ENCODE measurements at places on chromosomes 16 and 17.
A peak's percentile ranks its signal among the peaks of the same experiment; 100 is the strongest.

DNA sequence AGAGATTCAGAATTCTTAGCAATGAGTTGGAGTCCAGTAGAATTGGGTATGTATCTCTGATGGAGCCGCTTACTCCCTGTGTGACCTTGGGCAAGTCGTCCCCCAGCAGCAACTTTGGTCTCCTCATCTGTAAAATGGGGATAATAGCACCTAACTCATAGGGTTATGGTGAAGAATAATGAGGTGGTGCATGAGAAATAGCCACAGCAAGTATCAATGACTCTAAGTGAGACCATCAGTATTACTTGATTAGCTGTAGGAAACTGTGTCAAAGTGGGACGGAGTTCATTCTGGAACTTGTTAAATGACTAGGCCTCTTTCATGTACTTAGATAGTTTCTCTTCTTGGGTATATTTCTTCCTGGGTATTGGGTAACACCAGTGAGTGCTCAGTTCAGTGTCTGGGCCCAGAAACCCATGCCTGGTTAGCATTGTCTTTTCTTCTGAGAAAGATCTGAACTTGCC, 6.4 kb downstream of the PRKCB start:
- no peak for DNase-seq

DNA sequence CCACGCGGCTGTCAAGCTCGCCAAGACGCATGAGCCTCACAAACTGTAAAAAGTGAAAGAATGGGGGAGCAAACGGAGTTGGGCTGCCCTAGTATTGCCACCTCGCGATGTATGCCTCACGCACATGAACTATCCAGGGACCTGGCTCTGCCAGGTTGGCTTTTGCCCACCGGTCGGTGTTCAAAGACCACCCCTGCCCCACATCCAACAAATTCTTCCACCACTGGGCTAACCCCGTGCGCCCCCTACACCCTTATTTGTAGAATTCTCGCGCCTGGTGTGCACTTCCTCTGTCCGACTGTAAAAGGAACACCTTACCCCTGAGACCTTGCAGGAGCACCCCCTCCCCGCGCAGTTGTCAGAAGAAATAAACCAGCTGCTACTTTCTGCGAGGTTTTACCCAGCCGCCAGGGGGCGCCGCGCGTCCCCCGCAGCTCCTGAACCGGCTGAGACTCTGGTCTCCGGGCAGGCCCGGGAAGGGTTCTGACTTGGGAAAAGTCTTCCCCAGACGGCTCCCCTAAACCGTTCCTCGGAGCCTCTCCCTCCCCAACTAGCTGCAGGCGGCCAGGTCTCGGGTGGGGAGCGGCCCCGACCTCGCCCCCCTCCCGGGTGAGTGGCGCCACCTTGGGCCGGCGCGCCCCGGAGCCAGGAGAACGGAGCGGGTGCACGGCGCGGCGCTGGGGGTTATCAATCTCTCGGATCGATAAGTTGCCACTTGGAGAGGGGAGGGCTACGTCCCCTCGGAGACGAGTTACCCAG, 1.7 kb upstream of the ZNF423 start:
- DNase-seq, result peak; percentile 85

DNA sequence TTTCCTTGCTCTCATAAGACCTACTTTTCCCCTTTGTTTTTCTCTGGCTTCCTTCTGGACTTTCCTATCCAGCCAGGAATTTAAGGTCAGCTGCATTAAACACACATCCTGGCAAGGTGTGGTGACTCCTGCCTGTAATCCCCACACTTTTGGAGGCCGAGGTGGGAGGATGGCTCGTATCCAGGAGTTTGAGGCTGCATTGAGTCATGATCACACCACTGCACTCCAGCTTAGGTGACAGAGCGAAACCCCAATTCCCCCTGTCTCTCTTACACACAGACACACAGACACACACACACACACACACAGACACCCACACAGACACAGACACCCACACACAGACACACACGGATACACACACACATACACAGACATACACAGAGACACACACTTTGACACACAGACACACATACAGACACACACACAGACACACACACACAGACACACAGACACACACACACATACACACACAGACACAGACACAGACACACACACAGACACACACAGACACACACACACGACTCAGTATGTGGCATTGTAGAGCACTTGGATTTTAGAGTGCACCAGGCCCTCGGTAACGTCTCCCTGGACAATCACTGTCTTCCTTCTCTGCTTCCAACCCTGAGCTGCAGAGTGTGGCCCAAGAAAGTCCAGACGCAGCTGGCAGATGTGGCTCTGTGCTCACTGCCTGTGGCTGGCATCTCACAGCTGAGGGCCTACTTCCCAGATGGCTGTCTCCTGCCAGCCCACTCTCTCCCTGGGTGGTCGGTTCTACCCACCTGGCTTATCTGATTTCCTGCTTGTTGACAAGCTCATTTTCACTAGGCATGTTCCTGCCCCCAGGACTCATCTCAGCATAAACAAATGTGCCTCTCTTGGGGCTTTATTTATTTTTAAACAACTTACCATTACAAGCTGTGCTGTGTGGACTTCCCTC, 39.0 kb downstream of the NLRP1 start:
- DNase-seq, result no peak

DNA sequence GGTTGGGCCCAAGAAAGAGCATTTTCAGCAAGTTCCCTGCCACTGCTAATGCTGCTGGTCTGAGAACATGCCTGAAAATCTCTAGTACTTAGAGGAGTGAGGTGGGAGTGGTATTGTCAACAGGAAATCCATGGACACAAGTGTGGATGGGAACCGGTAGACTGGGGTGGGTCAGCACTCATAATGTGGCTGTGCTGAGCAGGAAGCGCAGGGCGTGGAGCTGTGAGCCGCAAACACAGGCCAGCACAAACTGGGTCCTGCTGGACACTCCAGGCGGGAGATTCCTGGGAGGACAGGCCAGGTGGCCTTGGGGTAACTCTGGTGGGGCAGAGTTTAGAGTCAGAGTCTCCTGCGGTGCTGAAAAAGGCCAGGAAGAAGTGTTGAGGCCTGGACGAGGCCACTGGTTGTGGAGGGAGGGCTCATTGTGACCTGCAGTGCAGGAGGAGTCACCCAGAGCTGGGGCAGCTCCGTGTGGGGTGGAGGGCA, 62.6 kb downstream of the BANP start:
- DNase-seq, result no peak

- DNase-seq, result peak; percentile 28
These were observed 16.6 kb upstream of the ERN1 start for GRCh38 chr17:64146418-64147109.

DNA sequence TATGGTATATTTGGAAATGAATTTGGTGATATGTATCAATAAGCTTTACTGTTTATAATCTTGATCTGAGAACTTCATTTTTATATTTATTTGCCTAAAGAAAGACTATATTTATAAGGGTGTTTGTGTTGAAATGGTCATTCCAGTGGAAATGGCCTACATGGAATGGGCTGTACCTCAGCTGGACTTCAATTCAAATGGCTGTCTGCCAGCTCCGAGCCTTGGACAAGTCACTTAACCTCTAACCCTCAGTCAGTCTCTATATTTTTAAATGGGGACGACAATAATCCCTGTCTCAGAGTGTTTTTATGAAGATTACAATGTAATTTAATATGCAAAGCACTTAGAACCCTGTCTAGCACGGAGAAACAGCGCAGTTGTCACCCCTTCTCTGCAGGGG, 260.8 kb upstream of the CACNG5 start:
- no peak for DNase-seq

GRCh38 chr17:82808921-82809905, 30.6 kb downstream of the ZNF750 start:
- no peak for DNase-seq

GRCh38 chr17:39751016-39751543, 13.3 kb downstream of the GRB7 start:
- DNase-seq, result no peak

GRCh38 chr17:44084131-44084538, 13.6 kb downstream of the G6PC3 start:
- DNase-seq, result peak; percentile 69

DNA sequence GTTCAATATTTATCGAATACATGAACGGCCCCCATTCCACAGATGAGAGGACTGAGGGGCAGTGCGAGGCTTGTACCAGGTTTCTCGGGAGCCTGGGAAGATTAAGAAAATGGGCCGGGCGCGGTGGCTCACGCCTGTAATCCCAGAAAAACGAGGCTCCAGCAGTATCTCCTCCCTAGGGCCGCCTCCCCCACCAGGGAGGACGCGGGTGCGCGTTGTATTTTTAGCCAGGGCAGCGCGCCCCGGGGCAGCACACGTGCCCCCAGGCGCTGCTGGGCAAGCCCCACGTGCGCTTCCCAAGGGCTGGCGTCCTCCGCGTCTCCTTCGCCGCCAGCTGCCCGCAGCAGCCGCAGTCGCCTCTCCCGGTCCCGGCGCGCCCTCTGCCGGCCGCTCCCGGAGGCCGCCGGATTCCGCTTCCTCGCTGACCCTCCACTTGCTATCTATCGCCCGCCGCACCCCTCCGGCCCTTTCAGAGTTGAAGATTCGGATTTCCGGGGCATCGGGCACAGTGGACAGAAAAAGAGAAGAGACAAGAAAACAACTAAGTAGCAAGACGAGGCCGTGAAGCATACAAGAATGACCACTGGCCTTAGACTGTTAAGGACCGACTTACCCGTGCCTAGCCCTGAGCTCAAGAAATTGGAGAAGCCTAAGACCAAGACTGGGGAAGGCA, 1.9 kb upstream of the YBX2 start:
- peak; percentile 94 for DNase-seq
